ENCODE measurements at places on chromosomes 12 and 14.

DNA sequence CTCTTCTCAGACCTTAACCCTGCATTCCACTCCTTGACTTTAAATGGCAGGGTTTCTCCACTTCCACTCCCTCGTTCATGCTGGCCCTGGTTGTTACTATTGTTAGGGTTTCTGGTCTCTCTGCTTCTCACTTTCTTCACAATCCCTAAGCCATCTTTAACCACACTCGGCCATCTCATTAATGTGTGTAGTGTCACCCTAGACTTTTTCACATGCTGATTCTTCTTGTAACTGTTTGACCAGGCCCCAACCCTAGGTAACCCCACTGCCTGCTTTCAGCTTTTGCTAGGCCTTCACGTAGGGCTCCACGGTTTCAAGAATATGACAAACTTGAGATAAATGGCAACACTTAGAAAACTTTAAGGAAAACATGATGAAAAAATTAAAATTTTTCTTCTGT lies 195.1 kb downstream of the IPO8 start:
- H3K4me1 ChIP-seq = no peaks in the 10 kb centered on the region
- no peaks in the 10 kb centered on the region for H3K27me3 ChIP-seq
- no peaks in the 10 kb centered on the region for H3K36me3 ChIP-seq
- no peak overlapping the region for H3K4me3 ChIP-seq
- no peak overlapping the region for H3K27ac ChIP-seq

- no peaks in the 10 kb centered on the region for H3K27me3 ChIP-seq
- no peaks in the 10 kb centered on the region for H3K4me1 ChIP-seq
- H3K36me3 ChIP-seq = no peaks in the 10 kb centered on the region
- H3K27ac ChIP-seq = no peak overlapping the region
- no peak for DNase-seq
These were observed 3.2 kb upstream of the KRT2 start for GRCh38 chr12:52655251-52655650.

DNA sequence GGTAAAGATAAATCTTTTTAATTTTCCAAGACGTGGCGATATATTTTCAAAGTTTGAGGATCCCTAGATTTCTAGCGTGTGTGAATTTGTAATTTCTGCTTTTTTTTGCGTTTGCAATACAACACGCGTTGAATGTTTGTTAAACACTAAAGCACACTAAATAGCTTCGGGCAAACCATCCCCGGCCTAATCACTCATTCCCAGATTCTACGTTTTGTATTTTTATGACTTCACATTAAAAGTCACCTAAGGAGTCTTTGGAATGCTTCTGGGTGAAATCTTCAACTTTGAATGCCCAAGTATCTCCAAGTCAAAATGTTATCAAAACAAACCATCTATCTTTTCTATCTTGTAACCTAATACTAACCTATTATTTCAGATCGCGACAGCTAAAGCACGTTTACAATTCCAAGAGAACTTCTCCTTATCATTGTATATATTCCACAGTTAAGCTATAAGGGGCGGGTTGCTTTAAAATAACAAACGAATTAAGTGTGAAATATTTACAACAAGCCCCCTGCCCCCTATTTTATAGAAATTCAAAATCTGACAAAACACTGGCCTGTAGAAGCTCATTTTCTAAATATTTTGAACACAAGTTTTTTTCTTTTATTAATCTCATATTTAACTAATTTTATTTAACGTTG lies 1.1 kb downstream of the ALX1 start:
- peak overlapping the region; percentile 46 for H3K4me3 ChIP-seq
- H3K36me3 ChIP-seq = no peaks in the 10 kb centered on the region
- peaks cover 61% of the 10 kb centered on the region for H3K27me3 ChIP-seq
- peaks cover 23% of the 10 kb centered on the region for H3K4me1 ChIP-seq
- no peak for DNase-seq
- H3K27ac ChIP-seq = no peak overlapping the region

DNA sequence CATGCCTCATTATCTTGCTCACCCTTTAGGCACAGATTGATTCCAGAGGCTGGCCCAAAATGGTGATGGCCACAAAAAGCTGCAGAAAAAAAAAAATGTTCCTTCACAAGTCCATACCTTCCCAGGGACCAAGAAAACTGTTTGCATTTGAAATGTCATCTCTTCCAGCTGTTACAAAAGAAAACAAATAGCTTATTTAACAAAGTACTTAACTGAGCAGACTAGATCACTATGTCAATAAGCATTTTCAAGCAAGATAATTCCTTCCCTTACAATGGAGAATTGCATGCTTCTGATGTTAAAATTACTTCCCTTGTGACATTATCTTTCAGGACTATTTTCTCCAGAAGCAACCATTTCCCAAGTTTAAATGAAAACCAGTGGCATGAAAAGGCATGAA lies 377.9 kb upstream of the KITLG start:
- H3K27ac ChIP-seq = no peak overlapping the region
- no peaks in the 10 kb centered on the region for H3K36me3 ChIP-seq
- H3K4me1 ChIP-seq = peaks cover 13% of the 10 kb centered on the region
- no peak for DNase-seq
- no peak overlapping the region for H3K4me3 ChIP-seq
- H3K27me3 ChIP-seq = no peaks in the 10 kb centered on the region

DNA sequence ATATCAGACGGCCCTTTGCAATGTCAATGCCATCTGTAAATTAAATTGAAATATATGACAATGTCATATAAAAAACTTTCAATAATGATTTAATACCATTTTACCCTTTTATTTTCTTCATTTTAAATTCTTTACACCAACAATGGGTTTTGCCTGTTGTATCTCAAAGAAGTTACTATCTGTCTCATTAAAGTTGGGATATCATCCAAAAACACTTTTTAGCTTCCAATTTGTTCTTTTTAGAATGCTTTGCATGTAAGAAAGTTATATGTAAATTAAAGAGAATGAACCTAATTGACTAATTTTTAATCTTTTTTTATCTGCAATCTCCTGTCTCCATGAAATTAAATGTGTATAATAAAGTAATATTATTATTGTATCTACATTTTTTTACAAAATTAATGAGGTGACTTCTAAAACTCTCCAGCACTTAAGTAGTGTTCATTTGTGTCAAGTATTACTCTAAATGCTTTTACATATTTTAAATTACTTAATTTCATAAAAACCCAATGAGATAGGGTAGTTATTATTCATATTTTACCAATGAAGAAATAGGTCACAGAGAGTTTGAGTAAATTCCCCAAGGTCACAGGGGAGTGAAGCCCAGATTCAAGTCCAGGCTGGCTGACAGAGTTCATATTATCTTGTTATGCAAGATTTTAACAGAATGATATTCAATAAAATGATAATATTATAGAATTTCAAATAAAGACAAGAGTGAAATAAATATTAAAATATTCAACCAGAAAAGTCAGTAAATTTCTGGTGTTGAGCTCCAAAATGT lies 673.0 kb upstream of the FLRT2 start:
- H3K27ac ChIP-seq = no peak overlapping the region
- H3K4me3 ChIP-seq = no peak overlapping the region
- H3K36me3 ChIP-seq = no peaks in the 10 kb centered on the region
- no peaks in the 10 kb centered on the region for H3K4me1 ChIP-seq

- H3K4me1 ChIP-seq = no peaks in the 10 kb centered on the region
- no peak overlapping the region for H3K27ac ChIP-seq
- no peaks in the 10 kb centered on the region for H3K27me3 ChIP-seq
- H3K4me3 ChIP-seq = no peak overlapping the region
- DNase-seq = no peak
These were observed 23.4 kb upstream of the FSCB start for GRCh38 chr14:44530475-44530874.

Measured in esophagus muscularis mucosa (tissue), 4 donors.